Lower lobe of right lung (tissue), 2 donors: ENCODE measurements at places on chromosomes 1 and 21.

DNA sequence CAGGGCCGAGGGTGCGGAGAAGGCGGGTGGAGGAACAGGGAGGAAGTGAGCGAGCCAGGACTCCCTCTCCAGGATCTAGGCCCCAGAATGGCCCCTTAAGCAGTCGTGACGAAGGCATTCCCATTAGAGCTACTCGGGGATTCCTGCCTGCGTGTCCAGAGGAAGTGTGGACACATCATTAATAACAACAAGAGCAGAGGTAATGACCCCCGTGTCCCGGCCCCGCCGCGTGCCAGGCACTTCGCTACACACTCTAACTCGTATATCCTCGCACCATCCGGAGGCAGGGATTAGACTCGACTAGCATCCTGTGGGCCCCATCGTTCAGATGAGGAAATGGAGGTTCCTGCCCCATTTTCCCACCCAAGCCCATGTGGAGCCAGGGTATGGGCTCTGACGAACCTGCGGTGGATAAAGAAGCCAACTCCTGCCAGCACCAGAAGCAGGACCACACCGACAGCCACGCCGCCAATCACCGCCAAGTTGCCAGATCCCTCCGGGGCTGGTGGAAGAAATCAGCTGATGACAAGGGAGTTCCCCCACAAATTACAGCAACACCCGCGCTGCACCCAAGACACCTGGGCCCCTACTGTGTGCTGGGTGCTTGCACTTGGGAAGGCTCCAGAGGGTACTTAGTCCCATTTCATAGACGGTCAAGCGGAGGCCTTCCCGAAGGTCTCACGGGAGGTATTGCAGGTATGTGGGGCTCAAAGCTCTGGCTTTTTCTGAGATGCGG, 21.6 kb downstream of the EPHA2 start:
- no peak for DNase-seq

GRCh38 chr1:59005491-59006288, 221.8 kb upstream of the JUN start:
- DNase-seq = no peak

- no peak for DNase-seq
Observed at GRCh38 chr1:18546026-18546425, 65.3 kb downstream of the KLHDC7A start.

GRCh38 chr1:6094801-6095505, 49.3 kb downstream of the KCNAB2 start:
- peak; percentile 36 for DNase-seq

- no peak for DNase-seq
Observed at GRCh38 chr1:216032284-216032683, 391.0 kb downstream of the USH2A start.

GRCh38 chr1:187842406-187843165, 1013.8 kb downstream of the PLA2G4A start:
- no peak for DNase-seq

DNA sequence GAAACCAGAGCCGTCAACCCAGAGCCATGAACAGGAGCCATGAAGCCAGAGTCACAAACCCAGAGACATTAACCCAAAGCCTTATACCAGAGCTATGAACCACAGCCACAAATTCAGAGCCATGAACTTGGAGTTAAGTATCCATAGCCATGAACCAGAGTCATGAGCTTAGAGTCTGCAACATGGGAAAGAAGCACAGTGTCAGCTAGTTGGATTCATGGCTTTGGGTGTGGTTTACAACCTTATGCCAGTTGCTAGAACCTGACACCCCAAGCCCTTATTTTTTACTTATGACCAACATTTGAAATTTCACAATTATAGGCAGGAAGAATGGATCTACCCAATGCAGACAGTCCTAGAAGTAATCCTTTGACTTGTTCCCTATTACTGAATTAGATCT, 128.9 kb upstream of the FAM78B start:
- no peak for DNase-seq

- no peak for DNase-seq
Observed at GRCh38 chr1:236052232-236052993, 12.5 kb downstream of the NID1 start.

DNA sequence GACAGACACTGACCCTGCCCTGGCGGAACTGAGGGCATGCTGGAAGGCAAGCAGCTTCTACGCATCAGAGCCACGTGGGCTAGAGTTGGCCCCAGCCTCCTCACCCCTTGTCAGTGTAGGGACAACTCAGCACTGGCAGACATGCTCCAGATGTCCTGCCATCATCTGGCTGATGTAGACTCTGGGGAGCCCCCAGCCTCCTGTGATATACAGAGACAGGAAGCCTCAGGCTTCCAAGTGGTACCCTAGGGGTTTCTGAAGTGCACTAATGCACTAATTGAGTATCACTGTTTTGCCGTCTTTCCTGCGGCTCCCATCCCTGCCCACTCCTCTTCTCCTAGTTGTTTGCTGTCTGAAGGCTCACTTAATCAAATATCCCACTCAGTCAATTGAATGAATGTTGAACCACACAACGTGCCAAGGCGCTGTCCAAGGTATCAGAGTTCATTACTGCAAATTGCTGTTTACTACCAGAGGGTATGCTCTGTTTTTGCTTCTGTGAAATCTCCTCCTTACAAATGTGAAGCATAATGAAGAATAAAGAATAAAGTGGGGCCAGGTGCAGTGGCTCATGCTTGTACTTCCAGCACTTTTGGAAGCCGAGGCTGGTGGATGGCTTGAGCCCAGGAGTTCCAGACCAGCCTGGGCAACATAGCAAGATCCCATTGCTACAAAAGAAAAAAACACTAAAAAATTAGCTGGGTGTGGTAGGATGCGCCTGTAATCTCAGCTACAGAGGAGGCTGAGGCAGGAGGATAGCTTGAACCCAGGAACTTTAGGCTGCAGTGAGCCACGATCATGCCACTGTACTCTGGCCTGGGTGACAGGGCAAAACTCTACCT, 76.4 kb upstream of the ZBTB18 start:
- DNase-seq = no peak

GRCh38 chr1:192059407-192059806, 98.9 kb upstream of the RGS18 start:
- no peak for DNase-seq

GRCh38 chr1:152036267-152037216, at the start of gene S100A11:
Gene S100A11, minus strand, starts transcription at chr1:152037004. Its CDS starts 89 bp downstream, at chr1:152036915.
- DNase-seq = peak; percentile 97

DNA sequence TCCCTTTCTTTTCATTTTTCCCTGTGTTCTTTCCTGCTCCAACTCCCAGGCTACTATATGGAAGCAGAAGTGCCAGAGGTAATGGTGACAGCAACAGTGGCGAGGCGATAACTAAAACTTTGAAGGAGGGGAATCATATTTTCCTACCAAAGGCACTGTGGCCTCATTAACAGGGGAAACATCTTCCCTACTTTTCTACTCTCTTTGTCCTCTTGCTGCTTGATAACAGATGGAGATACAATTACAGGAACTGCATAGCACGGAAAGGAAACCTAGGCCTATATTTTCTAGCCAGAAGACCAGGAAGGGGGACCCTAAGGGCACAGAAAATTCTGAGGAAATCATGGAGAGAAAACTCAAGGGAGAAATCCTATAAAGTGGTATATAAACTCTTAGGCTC, 42.3 kb downstream of the SASS6 start:
- DNase-seq = no peak

DNA sequence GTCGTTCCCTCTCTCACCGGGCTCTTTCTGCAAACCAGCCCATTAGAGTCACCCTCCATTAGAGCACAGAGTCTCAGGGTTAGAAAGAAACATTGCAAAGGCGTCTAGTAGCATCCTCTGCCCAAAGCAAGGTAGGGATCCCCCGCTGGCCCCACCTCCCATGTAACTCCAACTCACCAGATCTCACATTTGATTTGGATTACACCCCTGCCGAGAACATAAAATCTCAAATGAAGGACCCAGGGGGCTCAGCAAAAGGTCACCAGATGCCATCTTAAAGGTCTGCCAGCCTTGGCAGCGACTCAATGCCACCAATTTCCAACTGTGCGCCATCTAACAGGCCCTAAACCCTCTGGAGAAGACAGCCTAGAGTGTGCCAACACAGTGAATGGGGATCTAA, 14.1 kb downstream of the C1orf87 start:
- no peak for DNase-seq
